ENCODE measurements at places on chromosomes 4 and X.

GRCh38 chr4:61533140-61533539, 333.0 kb downstream of the ADGRL3 start:
- no peak for DNase-seq

- DNase-seq, result no peak
Measured at GRCh38 chr4:145716200-145716599, 36.3 kb downstream of the C4orf51 start.

DNA sequence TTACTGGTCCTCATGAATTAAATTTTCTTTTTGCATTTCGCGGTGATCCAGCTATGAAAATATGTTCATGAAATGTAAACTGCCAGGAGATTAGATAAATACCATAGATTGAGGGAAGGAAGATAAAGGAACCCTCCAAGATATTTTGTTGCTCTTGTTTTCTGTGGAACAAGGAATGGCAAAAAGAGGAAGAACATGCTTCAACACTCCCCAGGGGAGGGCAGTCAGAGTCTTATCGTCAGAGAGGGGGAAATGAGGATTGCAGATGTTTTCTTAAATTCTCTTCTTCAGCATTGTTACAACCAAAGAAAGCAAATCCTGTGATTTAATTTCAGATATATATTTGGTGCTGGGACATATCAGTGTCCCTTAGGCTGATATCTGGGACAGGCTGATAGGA, 9.5 kb upstream of the SFRP2 start:
- DNase-seq, result no peak

- DNase-seq, result no peak
Measured at GRCh38 chrX:110734894-110735541, 60.6 kb downstream of the CHRDL1 start.

DNA sequence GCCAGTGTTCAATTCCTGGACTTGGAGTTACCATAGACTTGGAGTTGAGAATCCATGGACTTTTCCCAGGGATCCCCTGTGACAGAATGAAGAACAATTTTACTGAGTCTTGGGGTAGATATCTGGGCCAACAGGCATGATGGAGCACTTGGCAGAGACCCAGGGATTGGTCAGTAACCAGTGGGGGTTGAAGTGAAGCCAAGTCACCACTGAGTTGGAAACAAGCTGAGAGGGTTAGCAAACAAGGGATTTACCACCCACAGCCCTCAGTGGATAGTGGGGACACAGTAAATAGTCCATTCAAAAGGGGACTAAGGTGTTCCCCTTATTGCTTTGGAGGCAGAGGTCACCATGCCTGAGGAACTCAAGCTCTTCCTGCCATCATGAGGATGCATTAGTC, 281.7 kb downstream of the PPP1R2C start:
- DNase-seq, result no peak

DNA sequence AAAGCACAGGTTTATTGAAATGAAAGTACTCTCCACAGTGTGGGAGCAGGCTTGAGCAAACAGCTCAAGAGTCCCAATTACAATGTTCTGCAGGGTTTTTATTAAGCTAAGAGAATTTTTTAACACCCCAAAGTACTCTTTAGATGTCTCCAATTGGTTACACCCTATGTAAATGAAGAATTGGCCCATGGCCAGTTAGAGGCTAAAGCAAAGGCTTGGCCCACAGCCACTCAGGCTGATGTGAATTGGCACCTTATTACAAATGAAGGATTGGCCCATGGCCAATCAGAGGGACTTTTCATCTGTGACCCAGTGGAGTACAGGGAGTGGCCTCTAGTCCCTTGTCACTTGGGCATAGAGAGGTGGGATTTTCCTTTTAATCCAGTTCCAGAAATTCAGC, 30.1 kb upstream of the IQCM start:
- no peak for DNase-seq

DNA sequence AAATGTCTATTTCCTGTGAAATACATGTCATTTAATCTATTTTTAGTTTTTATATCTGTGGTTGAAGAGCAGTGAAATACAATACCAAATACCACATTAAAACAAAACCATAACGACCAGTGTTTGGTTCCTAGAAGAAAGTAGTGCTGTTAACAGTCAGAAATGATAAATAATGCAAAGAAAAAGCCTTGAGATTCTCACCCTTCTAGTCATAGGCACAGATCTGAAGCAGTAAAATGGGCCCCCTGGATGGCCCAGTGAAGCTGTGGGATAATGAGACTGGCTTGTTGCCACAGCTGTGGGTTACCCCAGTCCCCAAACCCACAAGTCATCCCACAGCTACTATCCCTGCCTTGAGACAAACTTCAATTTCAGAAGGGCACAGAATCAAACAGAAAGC, 137.3 kb upstream of the RPL34 start:
- DNase-seq, result no peak
